Stimulated activated CD4-positive, alpha-beta T cell treated with anti-CD3 and anti-CD28 coated beads, Interleukin-2, amount 100 ng/mL, for 24 hours (primary cell): ENCODE measurements at places on chromosomes 7 and 10.

- no peak for DNase-seq
Observed at GRCh38 chr10:70546584-70546983, 56.0 kb downstream of the PRF1 start.

- no peak for DNase-seq
Observed at GRCh38 chr7:95026421-95027072, 119.2 kb downstream of the PPP1R9A start.

DNA sequence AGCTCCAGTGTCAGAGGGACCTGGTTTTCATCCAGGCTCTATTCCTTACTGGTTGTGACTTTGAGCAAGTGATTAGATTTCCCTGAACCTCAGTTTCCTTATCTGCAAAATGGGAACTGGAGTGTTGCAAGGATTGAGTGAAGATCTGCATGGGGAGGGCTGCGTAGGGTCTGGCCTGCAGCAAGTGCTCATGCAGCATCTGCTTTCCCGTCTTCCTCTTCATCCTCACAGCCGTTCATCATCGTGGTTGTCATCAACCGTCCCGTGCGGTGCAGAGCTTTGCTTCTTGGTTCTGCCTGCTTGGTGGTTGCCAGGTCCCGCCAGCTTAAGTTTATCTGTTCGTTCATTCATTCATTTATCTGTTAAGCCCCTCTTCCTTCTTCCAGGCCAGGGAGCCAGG is 135.0 kb downstream of the GRK5 start:
- DNase-seq: no peak

- no peak for DNase-seq
Observed at GRCh38 chr10:63256009-63256773, 123.1 kb downstream of the NRBF2 start.

GRCh38 chr7:85927226-85927625 is 716.5 kb upstream of the GRM3 start:
- no peak for DNase-seq

- no peak for DNase-seq
Observed at GRCh38 chr7:70178787-70179186, 580.5 kb downstream of the AUTS2 start.

DNA sequence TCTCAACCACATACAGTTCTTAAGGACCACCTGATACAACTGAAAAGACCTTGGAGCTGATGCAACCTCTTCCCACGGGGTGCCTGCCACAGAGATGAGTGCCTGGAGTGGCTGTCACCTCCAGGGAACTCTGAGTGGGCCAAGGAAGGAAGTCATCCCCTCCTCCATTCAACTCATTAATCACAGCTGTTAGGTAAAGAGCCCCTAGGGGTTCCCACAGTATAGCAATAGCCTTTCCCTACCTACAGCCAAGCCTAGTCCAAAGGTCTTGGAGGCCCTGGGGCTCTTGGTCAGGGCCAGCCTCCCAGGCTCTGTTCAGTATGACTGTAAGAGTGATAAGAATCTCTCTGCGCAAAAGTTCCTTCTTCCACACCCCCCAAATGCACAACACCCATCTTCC is 70.4 kb upstream of the NFE2L3 start:
- DNase-seq: no peak

DNA sequence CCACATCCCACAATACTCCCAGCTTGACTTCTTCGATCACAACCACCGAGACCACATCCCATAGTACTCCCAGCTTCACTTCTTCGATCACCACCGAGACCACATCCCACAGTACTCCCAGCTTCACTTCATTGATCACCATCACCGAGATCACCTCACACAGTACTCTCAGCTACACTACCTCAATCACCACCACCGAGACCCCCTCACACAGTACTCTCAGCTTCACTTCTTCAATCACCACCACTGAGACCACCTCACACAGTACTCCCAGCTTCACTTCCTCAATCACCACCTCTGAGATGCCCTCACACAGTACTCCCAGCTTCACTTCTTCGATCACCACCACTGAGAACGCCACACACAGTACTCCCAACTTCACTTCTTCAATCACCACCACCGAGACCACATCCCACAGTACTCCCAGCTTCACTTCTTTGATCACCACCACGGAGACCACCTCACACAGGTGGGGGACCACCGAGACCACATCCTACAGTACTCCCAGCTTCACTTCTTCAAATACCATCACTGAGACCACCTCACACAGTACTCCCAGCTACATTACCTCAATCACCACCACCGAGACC is 8.6 kb downstream of the MUC3A start:
- DNase-seq: no peak
